ENCODE measurements at places on chromosomes 11 and 22.
A peak's percentile ranks its signal among the peaks of the same experiment; 100 is the strongest.

GRCh38 chr22:26767351-26768155 is 110.2 kb downstream of the MIAT start:
- DNase-seq: no peak

DNA sequence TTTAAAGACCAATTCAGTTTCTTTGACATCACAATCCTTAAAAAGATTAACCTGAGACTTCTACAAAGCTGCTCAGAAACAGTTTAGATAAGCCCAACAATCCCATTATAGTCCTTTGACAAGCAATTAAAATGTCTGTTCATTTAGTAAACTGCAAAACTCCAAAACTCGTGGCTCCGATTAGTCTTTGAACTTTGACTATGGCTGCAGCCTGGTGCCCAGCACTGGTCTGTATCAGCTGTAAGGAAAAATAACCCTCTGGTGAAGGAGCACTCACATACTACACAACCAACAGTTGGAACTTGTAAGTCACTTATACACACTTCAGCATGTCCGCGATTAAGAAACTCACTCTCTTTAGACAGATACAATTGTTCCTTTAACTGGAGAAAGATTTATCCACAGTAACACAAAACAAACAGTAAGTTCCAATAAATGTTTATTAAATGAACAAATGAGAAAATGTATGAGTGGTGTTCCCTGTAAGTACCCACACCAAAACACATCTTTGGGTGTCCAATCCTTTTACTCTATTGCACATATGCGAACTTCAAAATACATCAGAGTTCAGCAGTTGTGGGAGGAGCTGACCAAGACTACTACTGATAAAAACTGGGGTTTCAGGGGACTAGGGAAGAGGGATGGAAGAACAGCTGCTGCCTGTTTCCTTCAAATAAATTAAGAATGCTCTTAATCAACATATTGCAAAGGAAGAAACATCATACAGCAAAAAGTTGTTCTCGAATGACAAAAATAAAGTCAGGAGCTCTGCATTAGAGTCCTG is 36.4 kb downstream of the PITPNB start:
- no peak for DNase-seq

GRCh38 chr11:19071255-19071654 is 10.7 kb upstream of the MRGPRX2 start:
- peak; percentile 66 for DNase-seq

DNA sequence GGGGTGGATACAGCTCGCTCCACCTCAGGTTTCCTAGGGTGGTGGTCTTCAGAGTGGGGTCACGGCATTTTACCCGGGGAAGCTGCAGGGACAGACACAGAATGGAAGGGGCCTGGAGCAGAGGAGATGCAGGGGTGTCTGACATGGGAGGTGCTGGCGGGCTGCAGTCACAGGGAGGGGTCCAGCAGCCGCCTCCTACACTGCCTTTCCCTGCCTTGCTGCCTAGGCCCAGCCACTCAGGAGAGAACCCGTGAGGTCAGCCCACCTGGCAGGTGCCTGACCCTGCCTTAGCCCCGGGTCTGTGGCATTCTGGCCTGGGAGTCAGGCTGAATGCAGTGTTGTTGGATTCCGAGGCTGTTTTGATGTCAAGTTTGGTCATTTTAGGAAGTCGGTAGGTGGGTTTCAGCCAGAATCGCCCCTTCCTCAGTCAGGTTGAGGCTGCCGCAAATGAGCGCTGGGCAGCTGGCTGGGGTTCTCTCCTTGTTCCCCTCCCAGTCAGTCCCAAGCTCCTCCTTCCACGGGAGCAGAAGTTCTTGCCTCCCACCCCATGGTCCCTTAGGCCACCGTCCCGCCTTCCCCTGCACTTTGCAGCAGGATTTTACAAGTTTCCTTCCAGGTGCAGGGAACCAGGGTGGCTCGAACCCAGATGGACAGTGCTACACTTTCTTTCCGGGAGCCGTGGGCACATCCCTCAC is 294.5 kb downstream of the TBC1D22A start:
- DNase-seq: no peak

DNA sequence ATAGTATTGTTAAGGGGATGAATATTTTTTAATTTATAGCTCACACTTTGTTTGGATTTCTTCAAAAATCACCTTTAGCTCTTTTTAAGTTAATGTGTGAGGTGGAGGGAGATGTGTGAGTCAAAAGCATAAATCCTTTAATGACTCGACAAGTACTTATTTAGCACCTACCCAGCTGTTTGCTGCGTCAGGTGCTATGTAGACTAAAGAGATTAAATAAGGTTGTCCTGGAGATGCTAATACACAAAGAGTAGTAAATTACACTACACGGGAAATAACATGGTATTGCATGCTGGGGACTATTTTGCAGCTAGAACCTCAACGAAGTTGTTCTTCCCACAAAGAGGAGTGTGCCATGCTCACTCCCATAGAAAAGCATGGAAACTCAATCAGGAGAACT is 583.3 kb upstream of the TENM4 start:
- DNase-seq: no peak

- DNase-seq: no peak
These were observed 4.6 kb downstream of the FGF4 start for GRCh38 chr11:69770540-69770939.

- DNase-seq: no peak
These were observed 60.9 kb downstream of the SYT13 start for GRCh38 chr11:45225277-45225676.

- DNase-seq: no peak
These were observed 10.8 kb downstream of the IFITM10 start for GRCh38 chr11:1739576-1739975.

DNA sequence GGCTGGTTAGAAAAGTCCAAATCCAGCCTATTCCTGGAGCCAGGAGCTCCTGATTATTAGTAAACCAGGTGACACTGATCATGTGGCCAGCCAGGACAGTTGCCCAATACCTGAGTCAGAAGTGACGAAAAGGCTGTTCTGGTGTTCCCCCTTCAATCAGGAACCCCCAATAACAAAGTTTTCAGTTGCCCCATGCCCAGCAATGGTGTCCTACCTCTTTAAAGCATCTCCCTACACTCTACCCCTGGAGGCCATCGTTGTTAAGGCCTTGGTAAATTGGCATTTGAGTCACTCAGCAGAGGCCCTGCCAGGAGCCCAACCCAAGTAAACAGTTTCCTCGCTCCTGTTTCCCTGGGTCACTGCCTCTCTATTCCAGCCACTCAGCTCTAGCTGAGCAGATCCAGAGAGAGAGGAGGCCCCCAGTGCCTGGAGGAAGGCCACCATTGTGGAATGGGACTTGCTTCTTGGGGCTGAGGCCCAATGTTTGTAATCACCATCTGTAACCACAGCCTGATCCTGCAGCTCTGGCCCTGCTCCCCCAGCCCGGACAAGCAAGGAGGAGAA is 25.0 kb downstream of the ARHGAP1 start:
- no peak for DNase-seq

- DNase-seq: no peak
These were observed 7.3 kb downstream of the INS start for GRCh38 chr11:2153581-2154194.

- no peak for DNase-seq
These were observed 45.9 kb upstream of the ARFGAP3 start for GRCh38 chr22:42902875-42903510.

- DNase-seq: no peak
These were observed 1.4 kb downstream of the SCO2 start for GRCh38 chr22:50523806-50524675.

DNA sequence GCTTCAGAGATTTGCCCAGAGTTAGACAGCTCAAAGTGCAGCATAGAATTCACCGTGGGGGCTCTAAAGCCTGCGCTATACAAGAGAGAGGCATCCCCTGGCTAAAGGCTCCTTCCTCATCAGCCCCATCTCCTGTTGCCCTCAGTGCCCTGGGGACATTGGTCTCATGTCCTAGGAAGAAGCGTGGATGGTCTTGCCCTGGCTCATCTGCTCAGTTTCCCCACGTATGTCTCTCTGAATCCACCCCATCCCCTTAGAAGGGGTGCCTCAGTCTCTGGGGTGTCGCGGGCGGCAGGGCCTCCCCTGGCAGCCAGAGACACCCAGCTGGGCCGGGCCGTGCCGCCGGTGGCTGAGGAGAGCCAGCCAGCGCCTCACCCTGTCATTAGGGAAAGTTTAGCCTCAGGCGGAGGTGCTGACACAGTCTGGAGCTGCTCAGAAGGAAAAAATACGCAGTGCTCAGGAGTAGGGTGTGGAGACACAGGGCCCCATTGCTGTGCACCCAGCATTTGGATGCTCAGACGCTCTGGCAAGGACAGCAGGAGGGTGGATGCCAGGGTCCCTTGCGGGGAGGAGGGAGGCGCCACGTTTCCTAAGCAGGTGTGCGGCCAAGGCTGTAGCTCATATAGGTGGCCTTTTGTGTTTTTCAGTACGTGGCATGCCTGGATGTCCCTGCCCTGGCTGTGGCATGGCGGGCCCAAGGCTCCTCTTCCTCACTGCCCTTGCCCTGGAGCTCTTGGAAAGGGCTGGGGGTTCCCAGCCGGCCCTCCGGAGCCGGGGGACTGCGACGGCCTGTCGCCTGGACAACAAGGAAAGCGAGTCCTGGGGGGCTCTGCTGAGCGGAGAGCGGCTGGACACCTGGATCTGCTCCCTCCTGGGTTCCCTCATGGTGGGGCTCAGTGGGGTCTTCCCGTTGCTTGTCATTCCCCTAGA is 1.3 kb downstream of the SLC39A13 start:
- DNase-seq: no peak

DNA sequence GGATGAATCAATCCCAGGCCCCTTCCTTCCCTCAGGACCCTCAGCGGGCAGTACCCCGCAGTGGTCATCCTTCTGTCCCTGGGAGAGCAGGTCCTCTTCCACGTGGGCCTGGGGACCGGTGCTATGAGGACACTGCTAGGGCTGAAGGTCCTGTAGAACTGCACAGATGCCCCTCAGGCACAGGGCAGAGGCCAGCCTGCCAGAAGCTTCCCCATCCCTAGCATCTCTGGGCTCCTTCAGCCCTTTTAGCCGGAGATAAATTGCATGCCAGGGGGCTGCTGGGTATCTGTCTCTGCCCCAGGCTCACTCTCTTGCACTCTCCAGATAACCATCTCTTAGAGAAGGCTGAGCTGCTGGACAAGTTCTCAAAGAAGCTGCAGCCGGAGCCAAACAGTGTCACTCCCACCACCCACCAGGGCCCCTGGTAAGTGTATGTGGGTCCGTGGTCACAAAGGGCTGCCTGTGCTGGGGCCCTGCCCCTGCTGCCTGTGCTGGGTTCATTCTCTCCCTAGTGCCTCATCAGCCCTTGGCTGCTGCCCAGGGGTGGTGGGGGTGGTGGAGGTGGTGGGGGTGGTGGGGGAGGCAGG is 2.3 kb downstream of the ATG16L2 start:
- no peak for DNase-seq

GRCh38 chr22:18000441-18001039 is 23.8 kb downstream of the MICAL3 start:
- no peak for DNase-seq

GRCh38 chr11:95135155-95135554 is 45.5 kb downstream of the ENDOD1 start:
- no peak for DNase-seq

DNA sequence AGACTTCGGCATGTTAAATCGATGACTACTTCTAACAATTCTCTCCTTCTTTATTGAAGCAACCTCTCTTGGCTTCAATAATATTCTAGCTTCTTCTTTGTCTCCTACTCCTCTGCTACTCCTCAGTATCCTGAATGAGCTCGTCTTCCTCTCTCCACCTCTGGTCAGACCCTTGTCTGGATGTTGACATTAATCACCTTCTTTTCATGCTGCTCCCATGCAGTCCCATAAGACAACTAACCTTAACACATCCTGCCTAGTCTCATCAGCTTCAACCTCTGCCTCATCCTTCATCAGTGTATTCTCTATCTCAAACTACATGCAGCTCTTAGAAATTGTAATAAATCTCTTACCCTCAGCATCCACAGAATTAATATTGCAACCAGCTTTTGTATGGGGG is 695.6 kb downstream of the CNTN5 start:
- DNase-seq: no peak

DNA sequence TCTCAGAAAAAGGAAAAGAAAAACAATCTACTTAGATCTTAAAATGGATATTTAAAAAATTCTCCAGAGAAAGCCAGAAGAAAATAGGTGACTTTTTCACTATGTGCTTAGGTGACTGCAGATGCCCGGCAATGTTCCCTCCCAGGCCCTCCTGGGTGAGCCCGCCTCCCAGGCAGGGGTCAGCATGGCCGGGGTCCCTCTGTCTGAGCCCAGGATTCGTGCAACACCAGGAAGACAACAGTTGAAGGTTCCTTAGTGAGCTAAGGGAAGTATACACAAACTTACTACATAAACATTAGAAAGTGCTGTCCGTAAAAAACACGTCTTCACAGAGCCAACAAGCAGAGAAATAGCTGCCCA is 11.6 kb downstream of the MAPK8IP2 start:
- no peak for DNase-seq

- no peak for DNase-seq
These were observed 4.4 kb upstream of the RNF169 start for GRCh38 chr11:74744277-74744676.

DNA sequence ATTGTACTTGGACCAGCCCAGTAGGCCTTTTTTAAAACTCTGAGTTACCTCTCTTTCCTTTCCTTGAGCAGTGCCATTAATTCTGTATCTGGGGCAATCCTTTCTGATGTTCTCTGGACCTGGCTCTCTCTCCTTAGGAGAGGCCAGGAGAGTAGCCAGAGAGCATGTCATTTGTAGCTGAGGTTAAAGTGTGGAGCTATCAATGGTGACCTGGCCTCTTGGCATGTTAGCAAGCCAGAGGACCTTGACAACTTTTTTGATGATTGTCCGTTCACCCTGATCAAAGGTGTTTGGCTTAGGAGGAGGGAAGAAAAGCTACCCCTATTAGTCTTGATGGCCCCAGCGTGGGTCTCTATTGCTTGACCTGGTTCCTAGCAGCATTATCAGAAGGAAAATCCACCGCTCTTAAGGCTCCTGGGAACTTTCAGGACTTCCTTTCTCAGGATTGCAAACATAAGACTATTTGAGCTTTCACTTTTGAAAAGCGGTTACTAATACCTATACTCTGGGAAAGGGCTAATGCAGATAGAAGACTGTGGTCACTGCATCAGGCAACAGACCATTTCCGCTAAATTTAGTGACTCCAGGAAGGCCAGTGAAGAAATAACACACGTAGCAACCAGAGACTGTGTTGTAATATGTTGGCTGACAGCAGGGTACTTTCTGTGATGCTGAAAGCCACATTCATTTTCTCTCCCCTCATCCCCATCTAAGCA is 18.2 kb downstream of the LIMK2 start:
- DNase-seq: no peak

DNA sequence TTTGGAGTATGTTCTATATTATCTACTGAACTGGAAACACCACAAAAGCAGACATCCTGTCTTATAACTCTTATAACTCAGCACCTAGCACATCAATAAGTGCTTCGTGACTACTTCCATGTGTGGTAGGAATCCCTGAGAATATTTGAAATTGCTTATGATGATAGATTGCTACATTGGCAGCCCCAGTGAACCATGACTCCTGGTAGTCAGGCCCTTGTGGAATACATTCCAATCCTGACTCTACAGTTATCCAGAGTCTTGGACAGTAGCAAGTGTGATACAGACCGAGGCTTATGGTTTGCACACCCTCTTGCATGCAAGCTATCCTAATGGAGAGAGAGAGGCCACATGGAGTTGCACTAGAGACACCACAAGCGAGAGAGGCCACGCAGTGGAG is 59.5 kb upstream of the PHF21A start:
- DNase-seq: no peak
